ENCODE measurements at places on chromosomes 11 and 22.
A peak's percentile ranks its signal among the peaks of the same experiment; 100 is the strongest.

DNA sequence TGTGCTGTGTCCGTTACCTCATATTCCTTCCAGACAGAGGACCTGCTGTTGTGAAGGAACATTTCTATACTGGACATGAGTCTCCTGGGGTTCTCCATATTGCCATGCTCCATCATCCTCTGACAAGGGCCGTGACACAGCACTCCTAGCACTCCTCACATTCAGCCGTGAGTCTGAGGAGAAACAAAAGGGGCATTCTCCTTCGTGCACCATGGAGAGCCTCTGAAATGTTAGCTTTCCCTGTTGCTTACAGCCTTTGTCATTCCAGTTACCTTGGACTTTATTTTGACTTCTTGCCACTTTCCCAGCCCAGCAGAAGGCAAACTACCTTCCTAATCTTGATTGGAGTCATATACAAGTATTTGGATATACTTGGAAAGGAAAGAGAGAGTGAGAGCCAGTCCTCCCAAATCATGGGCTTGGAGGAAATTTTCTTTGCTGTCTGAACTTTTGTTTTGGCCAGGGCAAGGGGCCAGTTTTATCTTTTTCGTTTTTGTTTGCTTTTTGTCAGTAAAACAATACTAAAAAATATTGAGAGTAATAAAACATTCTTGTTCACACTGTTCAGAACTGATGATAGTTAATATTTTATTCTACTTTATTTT lies 29.1 kb upstream of the TECTA start:
- no peak for DNase-seq

DNA sequence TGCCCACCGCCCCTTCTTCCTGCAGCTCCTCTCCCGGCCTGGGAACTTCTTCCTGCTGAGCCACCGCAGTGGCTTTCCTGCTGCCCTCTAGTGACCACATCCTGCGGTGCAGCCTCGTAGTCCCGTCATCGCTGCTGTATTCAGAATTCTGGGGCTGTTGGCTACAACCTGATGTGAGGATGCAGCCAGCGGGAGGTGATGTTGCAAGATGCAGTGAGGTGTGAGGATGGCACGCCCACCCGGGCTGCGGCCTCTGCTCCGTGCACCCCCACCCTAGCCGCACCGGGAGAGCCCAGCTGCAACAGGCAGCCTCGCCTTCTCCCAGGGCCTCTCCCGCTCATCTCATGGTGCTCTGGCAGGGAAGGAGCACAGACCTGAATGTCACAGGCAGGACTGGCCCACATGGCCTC lies 10.1 kb downstream of the CHST1 start:
- peak; percentile 53 for DNase-seq

DNA sequence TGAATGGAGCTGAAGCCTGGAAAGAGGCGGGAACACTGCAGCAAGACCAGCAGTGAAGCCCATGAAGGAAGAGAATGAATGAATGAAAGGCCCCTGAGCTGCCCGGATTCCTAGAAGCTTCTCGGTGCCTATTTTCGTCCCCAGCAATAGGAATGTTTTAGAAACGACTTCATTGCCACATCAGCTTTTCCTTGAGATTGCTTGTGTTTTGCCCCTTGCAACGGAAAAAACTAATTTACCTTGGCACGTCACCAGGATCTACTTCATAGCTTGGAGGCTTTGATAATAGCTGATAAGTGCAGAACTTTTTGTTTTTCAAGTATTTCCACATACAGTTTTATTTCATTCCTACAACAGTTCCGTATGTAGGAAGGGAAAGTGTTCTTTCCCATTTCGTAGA lies 248.9 kb upstream of the NARS2 start:
- DNase-seq: no peak

DNA sequence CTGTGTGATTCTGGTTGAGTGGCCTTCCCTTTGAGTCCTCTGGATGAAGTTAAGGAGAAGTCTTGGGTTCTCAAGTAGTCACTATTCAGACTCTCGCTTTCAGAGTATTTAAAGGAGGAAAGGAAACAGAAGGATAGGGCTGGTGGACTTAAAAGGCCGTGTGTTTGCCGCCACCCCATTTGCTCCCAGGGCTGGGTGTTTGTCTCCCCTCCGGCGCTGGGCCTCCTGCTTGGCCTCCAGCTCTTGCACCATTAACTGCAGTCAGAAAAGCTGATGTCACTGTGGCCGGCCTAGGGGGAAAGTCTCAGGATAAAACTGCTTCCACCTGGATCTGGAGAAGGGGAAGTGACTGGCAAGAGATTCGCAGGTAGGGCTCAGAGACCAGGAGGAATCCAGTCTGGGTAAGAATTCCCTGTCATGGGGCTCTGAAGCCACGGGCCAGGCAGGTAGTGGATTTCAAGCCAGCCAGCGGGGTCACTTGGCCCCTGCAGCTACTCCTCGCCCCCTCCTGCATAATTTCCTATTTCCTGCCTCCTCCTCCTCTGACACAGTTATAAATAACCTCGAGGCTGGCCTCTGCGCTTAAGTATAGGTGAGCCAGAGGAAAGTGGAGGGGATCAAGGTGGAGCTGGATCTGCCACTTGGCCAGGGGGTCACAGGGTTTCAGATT lies 17.1 kb downstream of the TIMP3 start:
- no peak for DNase-seq

DNA sequence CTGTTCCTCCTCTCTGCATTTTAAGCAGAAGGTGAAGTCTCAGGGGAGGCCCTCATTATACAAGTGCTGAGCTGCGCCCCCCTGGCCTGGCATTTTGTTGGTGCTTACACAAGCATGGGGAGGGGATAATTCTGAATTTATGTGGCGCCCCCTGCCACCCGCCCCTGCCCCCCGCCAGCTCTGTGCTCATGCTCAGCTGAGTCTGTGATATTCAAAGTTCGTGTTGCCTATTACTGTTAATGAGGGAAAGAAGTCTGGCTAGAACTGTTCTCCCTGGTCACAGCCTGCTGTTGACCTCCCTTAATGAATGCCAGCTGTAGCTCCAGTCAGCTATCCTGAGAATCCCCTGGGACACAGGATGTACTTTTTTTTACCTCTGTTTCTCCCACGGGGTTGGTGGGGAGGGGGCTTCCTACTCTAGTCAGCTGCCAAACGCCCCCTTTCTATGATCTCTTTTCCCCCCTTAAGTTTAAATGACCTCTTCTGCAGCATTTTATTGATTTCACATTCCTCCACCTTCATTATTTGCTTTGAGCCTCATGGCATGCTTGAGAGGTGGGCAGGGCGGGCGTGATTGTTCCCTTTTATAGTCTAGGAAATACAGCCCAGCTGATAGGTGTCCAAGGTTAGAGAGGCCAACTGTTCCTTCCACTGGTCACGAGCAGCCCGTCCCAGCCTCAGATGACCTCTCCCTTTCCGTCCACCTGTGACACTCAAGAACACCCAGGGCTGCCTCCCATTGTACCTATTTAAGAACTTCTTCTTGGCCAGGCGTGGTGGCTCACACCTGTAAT lies 12.2 kb downstream of the USP2 start:
- DNase-seq: peak; percentile 58

DNA sequence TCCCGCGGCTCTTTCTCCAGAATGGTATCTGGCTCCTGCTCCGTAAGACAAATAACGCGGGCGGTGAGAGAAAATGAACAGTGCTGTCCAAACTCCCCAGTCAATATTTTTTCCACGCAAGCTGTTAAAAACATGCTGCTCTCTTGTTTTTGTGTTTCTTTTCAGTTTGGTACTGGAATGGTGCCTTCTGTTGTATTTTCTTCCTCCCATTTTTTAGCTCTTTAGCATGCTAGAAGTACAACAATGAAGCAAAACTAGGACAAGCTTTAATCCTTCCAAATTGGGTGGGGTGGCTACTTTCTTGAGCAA lies 599 bp upstream of the PPP2R1B start:
- DNase-seq: no peak

DNA sequence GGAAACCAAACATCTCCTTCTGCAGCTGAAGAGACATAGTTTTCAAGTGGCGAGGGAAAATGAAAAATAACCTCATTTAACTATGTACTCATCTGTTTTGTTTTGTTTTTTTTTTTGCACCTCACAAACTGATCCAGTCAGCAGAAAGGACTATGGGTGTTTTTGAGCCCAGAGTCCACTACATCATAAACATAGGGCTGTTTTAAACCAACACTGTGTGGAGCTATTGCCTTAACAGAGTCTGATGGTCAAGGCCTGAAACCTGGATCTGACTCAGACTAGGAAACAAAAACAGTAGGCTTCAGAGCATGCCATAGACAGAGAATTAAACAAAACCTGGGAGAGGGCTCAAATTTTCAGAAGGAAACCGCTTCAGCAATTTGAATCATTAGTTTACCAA lies 99.3 kb upstream of the FSHB start:
- DNase-seq: no peak

DNA sequence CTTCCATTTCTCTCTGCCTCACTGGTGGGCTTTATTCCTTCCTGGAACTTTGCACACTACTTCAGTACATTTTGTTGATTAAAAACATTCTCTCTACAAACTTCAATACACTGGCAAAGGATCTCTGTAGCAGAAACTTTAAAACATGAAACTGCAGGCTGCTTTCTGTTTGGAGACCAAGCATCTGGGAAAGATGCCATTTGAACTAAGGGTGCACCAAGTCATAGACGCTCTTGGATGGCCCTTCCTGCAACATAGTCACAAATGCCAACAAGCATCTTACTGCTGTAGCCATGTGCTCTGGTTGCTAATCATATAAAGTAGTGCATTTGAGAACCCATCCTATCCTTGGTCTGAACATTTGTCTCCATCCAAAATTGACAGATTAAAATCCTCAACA lies 56.4 kb downstream of the SNX19 start:
- peak; percentile 19 for DNase-seq

GRCh38 chr11:116192509-116193210 lies 580.1 kb downstream of the BUD13 start:
- no peak for DNase-seq

GRCh38 chr22:28430466-28431025 lies 249.1 kb downstream of the TTC28 start:
- DNase-seq: peak; percentile 60

DNA sequence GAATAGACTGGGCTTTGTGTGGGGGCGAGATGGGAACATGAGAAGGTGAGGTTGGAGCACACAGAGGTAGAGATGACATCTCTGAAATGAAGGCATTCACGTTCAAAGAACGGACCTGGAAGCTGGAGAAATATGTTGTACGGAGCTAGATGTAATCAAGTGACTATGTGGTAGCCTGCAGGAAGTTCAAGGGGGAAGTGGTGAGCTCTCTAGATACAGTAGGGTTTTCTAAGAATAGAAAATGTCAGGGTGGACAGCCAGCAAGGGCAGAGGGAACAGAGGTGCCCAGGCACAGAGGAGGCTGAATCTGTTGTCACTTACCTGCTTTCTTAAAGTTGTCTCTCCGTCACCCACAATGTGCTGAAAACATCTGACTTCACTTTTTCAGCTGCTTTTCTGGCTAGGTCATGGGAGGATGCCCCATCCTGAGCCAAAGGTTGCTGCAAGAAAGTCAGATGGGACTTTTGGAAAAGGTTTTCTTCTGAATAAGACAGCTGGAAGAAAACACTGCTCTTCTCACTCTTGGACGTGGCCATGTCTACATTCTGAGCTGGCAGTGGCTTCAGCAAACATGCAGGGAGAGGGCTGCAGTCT lies 171.5 kb upstream of the B3GAT1 start:
- no peak for DNase-seq

- peak; percentile 92 for DNase-seq
Measured at GRCh38 chr11:87473174-87473573, 435.4 kb downstream of the TMEM135 start.

GRCh38 chr22:48307931-48308330 lies 1519.7 kb downstream of the BRD1 start:
- DNase-seq: no peak

DNA sequence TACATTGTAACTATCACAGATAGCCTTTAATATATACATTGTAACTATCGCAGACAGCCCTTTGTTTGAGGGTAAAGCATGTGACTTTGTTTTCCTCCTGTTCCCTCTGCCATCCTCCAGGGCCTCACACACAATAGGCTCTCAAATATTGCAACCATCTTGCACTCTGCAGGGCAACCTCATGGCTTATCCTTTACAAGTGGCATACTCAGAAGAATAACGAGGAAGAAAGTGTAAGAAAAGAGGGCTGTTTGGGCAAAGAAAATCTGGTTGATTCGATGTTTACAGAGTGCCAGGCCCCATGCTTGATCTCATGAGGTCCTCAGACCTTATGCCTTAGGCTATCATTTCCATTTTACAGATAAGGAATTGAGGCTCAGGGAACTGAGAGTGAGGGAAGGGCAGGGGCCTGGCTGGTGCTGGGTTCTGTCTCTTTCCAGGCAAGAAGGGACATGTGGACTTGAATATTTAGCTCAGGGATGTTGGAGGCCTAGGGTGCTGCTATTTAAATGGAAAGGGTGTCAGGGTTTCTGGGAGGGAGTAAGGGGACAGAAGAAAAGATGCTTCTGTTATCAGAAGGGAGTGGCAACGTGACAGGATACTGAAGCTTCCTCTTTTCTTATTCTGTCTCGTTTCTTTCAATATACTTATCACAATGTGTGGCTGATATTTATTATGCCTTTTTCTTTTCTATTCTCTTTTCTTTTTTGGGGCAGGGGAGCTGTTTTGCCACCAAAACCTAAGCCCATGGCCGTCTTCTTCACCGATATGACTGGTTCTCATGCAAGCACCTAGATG lies 1.1 kb upstream of the SAMM50 start:
- no peak for DNase-seq

- DNase-seq: no peak
Measured at GRCh38 chr22:26527574-26528465, 15.5 kb upstream of the TFIP11 start.

DNA sequence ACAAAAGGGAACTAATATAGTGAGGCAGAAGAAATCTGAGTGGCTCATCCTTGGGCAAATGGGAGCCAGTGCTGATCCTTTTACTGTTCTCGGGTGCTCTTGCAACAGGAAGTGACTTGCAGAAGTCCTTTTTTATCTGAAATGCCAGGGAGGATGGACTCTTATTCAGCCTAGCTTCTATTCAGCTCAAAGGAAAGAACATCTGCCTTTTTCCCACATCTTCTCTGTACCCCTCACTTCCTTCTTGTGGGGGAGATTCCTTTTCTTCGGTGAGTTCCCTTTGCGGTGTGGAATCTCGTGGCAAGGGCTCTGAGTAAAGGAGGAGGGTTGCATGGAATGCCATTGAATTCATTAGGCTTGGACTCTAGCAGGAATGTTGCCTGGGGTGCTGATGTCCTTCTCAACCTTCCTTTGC lies 76.2 kb downstream of the ZBTB16 start:
- peak; percentile 82 for DNase-seq

DNA sequence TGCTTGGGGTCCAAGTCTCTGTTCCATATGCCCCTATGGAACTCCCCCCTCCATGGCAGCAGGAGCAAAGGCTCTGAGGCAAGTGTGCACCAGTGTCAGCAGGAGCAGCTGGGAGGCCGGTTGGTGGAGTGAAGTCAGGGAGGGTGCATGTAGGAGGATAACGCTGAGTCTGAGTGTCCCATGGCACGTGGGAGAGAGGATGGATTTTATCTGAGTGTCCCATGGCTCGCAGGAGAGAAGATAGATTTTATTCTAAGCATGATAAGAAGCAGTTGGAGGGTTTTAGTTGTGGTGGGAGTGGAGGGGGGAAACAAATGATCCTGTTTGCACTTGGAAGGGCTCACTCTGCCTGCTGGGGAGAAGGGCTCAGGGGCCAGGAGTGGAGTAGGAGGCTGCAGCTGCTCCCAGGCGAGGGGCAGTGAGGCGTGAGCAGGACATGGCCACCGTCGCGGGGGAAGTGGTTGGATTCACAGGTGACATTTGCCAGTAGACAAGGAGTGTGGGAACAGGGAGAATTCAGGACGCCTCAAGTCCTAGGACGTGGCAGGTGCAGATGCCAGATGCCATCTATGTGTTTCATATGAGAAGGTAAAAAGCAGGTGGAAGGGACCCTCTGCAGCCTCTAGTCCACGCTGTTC lies 33.6 kb upstream of the PARVG start:
- DNase-seq: no peak
